ENCODE measurements at places on chromosomes 12 and 14.

DNA sequence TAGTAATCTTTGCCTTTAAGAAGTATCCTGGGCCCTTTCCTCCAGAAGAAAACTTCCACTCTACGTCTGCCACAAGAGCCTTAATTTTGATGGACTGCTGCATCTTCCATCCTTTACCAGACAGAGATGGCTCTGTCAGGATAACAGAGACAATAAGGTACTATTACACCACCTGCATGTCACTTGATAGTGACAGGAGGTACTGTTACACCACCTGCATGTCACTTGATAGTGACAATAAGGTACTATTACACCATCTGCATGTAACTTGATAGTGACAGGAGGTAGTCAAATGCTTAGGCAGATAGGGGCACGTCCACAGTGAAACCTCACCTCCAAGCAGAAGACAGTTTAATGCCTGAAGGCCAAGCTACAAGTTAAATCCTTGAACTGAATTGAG, 13.9 kb downstream of the OR6C74 start:
- no peak for DNase-seq

DNA sequence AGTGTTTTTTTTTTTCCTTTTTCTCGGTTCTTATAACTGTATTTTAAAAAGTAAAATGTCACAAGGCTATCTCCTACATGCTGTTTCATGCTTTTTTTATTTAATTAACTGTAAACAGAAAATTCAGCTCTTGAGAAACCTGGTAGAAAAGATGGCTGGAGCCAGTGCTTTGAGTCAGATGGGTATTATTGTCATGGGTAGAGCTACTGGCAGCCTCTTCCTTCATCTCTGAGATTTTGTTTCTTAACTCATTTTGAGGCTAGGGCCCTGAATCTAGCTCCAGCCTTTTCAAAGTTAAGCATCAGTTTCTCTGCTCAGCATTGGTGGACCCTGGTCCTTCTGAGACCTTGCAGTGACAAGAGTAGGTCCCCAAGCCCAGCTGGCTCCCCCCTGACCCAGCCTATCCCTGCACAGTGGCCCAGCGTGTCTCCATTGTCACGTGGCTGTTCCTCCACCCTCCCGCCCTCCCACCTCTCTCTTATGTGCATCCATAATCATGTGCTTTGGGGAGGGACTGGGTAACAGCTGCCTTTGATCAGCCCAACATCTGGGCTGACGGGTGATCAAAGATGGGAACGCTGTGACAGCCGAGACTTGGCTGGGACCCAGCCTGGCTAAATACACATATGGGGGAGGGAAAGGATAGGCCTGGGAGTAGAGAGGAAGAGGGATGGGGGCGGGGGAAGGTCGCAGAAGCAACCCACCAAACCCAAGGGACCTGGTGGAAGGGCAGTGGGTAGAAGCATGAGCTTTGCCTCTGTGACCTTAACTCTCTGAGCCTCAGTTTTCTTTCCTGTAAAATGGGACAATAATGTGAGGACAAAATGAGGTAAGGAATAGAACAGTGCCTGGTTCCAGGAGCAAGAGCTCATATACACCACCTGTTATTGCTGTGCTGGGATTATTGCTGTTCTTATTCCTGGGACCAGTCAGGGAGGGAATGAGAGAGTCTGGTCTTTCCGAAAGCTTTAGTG, 24.4 kb upstream of the RBM19 start:
- no peak for DNase-seq

- peak; percentile 16 for DNase-seq
Measured at GRCh38 chr14:92717571-92718042, 30.8 kb downstream of the LGMN start.

DNA sequence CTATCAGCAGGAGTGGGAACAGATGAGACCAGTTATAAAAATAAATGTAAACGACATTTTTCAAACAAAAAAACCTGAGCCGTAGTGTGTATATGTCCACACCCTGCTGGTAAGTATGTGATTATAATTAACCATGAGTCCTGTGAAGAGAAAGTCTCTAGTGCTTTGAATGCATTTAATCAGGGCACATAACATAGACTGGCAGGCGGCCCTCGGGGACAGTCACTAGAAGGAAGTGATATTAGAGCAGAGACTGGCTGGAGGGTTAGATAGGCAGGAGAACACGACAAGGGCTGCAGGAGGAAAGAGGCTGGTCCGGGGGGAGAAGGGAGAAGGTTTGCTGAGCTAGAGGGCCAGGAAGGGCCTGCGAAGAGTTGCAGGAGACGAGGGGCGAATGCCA, 23.8 kb upstream of the ELK3 start:
- no peak for DNase-seq

- no peak for DNase-seq
Measured at GRCh38 chr12:15276088-15276698, 46.1 kb upstream of the PTPRO start.

DNA sequence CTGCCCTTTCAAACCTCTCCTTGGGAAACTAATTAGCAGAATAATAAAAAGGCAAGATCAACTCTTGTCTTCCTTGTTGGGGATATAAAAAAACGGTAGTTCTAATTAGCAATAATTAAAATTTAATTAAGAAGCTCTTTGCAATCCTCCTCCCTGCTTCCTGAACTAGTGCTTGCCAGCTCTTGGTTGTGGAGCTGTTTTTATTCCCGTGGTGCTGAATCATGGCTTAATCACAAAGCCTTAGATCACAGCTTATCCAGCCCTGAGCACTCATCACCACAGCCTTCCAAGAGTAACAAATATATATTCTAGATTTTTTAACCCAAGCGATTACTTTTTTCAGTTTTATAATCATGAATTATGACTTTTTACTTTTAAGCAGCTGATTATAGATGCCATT, 63.2 kb upstream of the INSM2 start:
- DNase-seq = no peak

DNA sequence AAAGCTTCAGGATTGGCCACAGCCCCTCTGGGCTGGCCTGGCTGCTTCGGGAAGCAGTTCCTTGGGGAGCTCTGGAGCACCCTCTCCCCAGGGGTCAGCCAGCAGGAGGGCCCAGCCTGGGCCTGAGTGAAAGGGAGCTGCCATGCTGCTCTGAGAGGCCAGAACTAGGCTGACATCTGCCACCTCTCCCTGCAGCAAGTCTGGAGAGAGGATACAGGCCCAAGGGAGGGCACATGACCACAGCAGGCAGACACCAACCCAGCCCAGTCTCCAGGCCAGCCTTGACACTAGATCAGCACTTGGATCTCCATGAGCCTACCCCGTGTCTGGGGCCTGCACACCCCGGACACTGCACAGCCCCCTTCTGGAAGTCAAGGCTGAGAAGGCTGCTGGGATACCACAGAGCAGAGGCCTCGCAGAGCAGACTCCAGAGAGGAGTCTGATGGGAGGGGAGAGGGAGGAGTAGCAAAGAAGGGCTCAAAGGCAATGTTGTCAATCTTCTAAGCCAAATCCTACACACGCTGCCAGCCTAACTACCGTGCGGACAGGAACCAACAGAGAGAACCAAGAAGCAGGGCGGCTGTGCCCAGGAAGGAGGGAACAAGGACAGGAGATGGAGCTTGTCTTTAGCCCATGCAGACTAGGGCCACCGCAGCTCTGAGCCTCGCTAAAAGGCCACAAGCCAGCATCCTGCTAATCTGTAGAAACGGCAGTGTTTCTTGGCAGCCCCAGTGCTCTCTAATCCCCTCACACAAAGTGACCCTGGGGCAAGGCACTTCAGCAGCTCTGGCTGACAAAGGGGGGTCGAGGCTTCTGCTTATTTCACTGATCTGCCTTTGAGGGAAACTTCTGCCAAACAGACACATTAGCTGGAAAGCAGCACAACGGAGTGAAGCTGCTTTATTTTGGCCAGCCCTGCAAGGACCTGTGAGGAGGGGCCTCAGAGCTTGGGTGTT, 12.9 kb downstream of the COL2A1 start:
- no peak for DNase-seq

- DNase-seq = no peak
Measured at GRCh38 chr14:51789596-51789995, 70.8 kb upstream of the GNG2 start.

DNA sequence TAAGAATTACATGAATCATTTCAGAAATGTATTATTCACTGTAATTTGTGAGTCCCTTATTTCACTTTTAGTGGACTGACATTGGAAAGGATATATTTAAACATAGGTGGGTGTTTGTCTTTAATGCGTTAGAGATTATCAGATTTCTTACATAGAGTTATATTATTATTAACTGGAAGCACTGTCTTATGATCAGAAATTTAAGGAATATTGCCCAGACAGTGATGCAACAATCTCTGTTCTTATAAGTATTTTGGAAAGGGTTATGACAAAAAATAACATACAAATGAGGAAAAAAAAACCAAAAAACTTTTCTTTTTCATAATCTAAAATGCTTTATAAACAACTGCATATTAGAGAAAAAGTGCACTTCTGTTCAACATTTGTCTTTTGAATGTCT, 836.6 kb downstream of the SLC6A15 start:
- DNase-seq = no peak

GRCh38 chr12:120249266-120249874, 16.2 kb downstream of the PXN start:
- no peak for DNase-seq

- DNase-seq = no peak
Measured at GRCh38 chr12:22283006-22283506, 51.5 kb downstream of the ST8SIA1 start.

GRCh38 chr12:51779876-51780275, 68.6 kb downstream of the FIGNL2 start:
- DNase-seq = no peak

GRCh38 chr14:100134586-100134985, 24.9 kb downstream of the DEGS2 start:
- DNase-seq = no peak

DNA sequence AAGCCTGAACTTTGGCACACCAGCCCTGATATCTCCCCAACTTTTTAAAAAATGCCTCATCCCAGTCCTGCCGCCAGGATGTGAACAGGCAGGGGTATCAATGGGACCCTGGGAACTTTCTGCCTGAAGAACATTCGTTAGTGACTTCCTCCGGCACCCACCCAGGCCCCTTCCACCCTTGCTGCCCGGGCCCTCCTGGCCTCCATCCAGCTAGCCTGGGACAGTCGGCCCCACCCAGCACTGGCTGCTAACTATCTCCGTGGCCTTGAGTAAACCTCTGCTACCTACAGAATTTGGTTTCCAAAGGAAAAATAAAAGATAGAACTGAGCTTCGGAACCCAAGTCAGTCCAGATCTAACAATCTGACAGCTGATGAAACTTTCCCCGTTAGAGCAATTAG, 14.3 kb downstream of the SCARB1 start:
- DNase-seq = no peak

- DNase-seq = no peak
Measured at GRCh38 chr14:55514819-55515490, 65.1 kb upstream of the KTN1 start.

DNA sequence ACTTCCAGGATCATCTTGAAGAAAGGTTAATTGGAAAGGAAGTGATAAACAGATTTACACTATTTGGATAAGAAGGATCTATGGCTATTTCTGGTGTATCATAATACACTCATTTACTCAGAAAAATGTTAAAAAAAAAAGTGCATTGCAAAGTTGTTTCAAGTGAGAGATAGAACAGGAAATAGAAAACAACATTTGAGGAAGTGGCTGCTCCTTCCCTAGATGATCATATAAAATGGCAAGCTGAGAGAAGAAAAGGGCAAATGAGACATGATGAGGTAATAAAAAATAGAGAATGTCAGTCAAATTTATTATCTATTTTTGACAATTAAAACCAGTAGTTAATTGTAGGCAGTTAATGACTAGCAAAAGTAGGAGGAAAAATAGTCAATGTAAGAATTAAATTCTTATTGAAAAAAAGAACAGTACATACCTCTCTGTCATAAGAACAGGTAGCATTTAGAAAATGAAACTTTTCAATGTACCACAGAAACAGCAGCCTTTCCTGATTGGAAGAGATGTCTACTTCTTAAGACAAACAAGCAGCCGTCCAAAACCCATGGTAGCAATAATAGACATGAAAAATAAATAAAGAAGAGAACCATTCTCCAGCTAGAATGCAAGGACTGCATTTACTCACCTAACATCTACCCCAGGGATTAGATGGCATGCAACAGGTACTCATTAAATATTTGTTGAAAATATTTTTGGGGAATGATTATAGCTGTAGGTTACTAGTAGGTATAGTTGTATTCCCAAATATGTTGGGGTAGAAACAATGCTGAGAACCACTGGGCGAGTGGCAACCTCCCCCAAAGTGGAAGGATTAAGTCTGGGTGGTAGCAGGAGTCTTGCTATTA, 63.9 kb upstream of the GRIP1 start:
- DNase-seq = no peak

- no peak for DNase-seq
Measured at GRCh38 chr12:86950043-86950442, 693.9 kb upstream of the MGAT4C start.

GRCh38 chr14:78448164-78449094, 278.3 kb downstream of the NRXN3 start:
- no peak for DNase-seq
